NB4 (cell line): ENCODE measurements at places on chromosomes 5 and 9.

DNA sequence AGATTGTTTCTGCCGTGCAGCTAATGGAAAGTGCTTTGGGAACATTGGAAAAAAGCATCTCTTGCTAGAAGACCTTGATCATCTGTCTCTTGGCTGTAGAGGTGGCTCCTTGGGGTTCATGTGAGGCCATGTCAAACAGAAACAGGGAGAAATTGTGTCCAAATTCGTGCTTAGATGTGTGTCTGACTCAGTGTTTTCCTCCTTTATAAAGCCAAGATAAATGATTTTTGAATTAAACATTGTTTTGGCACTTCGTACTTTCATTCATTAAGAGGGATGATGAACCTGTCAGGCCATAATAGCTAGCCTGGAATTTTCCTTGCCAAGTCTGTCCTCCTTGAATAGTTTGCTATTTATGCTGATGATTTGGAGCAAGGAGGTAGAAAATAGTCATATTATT lies 143.8 kb downstream of the FBXL7 start:
- no peak for DNase-seq

GRCh38 chr5:7873216-7873615 lies 4.3 kb downstream of the MTRR start:
- DNase-seq = no peak

DNA sequence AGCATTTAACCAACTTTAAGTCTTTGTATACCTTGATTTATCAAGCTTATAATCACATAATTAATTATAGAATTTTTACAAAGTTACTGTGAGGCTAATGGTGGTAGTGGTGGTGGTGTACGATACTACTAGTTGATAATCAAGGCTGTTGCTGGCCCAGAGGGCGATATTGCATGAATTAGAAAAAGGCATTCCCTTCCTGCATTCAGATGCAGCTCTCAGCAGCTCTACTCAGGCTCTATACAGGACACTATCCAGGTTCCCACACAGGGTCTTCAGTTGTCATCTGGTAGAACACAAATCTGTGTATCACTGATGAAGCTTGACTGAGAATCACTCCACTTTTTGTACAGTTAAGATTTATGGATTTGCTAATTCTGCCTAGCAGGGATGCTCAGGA lies 562.8 kb upstream of the C9orf72 start:
- DNase-seq = no peak

DNA sequence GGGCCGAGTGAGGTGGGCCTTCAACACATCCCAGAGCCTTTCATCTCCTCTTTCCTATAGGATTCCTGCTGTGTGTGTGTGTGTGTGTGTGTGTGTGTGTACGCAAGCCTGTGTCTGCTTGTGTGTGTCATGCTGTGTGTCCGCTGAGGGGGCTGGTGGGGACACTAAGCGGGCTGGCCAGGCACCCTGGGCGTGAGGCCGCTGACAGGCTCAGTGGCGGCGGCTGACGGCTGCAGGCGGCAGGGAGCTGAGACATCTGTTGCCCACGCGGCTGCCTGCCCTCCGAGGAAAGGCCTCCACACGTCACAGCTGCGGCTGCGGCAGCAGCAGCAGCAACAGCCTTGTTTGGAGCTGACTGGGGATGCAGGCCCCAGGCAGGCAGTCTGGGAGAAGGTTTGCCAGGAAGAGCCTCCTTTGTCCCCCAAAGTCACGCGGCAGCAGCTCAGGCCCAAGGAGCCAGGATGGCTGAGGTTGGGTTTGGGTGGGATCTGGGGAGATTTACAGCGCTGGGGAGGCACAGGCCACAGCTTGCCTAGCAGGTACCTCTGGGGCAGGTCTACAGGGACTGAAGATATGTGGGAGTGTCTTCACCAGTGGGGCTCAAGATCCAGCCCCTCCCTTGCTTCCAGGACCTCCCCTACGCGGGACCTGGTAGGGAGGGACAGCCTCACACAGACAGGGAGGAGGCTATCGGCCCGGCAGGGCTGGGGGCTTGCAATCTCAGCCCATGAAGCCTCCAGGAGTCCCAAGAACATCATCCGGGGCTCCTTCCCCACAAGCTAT lies 1.8 kb downstream of the PDLIM4 start:
- DNase-seq = no peak

GRCh38 chr5:81904166-81904565 lies 67.7 kb upstream of the ATG10 start:
- DNase-seq = no peak

DNA sequence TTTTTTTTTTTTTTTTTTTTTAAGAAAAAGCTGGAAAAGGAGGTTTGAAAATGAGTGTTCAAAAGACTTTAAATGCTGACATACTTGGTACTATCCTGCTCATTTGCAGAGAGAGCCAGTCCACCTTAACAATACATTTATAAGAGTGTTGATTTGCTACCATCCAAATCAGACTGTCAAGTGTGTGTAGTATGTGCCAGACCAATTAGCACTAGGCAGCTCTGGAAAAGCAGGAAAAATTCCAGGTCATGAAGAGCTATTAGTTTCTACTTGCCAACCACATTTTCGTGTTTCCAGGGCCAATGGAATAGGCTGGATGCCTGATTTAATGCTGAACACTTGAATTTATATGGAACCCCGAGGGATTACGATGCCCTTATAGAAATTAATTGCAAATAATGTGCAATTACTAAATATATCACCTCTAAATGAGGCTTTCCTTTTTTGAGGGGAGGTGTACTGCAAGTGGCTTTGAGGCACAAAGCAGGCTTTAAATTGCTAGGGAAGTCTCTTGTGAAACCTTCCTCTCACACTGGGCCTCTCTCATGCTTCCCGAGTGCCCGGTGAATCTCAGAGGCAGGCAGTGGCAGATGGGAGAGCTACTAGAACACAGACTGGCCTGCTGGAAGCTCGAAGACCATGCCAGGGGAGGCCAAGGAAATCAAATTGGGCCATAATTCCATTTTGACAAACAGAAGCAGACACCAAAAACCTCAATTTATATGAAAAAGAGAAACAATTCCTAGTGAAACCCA lies 178.7 kb downstream of the PPP2R2B start:
- no peak for DNase-seq

GRCh38 chr5:52334367-52334766 lies 453.3 kb upstream of the ITGA1 start:
- no peak for DNase-seq

GRCh38 chr5:162174358-162174974 lies 106.9 kb downstream of the GABRG2 start:
- DNase-seq = peak; percentile 25

DNA sequence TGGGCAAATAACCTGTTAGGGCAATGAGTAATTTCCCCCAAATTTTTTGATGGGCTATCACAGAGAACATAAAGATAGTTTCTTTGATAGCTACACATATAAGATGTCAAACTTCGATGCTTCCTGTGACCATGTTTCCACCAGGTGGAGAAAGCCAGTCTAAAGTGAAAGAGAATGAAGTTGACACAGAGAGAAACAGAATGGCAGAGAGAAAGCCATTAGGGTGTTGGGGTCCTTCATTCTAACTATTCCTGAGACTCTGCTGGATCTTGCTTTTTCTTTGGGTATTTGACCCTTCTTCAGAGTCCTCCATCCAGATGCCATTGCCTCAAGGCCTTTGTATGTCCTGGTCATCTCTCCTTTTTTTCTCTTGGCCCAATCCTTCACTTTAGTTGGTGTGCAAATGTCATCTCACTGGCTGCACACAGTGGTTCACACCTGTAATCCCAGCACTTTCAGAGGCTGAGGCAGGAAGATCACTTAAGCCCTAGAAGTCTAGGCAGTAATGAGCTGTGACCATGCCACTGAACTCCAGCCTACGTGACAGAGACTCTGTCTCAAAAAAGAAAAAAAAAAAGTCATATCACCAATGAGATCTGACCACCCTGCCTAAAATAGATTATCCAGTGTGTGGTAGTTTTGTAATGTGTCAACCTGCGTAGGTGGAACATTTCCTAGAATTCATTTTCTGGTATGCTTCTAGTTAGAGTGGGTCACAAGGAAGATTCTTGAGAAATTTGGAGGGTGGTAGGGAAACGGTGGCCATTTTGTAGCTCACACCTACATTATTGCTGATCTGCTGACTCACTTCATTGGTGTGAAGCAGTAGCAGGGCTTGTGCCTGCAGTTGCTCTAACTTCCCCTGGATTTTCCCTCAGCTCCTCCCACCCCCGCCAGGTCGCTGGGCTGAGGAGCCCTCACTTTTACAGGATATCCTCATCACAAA lies 20.8 kb upstream of the KIF2A start:
- no peak for DNase-seq

- DNase-seq = no peak
Observed at GRCh38 chr5:124726631-124727362, 19.6 kb downstream of the ZNF608 start.

DNA sequence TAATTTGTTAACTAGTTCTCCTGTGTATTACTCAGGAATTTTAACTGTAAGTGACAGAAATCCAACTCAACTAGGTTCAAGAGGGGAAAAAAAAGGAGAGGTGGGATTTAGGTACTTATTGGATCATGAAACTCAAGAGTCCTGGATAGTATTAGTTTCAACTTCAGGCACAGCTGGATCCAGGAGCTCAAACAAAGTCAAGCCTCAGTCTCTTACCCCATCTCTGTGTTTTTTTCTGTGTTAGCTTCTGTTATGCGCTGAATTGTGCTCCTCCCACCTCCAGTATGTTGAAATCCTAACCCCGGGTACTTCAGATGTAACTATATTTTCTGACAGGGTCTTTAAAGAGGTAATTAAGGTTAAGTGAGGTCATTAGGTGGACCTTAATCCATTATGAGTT lies 53.5 kb downstream of the SMIM23 start:
- DNase-seq = peak; percentile 23

- DNase-seq = no peak
Observed at GRCh38 chr9:95498641-95499040, 18.1 kb downstream of the PTCH1 start.

GRCh38 chr5:14399054-14399692 lies 182.4 kb upstream of the OTULINL start:
- DNase-seq = peak; percentile 62

DNA sequence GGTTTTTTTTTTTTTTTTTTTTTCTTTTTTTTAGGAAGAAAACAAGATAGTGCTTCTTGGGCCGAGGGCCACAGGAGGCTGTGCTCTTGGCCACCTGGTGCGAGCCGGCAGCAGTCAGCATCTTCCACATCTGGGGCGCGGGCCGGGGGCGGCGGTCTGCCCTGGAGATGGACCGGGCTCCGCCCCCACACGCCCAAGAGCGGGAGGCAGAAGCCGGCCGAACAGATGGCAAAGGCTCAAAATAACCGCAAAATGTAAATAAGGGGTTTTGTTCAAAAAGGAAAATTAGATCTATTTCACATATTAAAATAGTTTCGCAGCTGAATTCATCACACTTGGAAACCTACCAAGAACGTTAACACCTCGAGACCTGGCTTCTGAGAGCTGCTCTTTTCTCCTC lies 51.5 kb upstream of the UBAC1 start:
- DNase-seq = no peak

- DNase-seq = no peak
Observed at GRCh38 chr5:4977416-4978110, 162.6 kb upstream of the ADAMTS16 start.

DNA sequence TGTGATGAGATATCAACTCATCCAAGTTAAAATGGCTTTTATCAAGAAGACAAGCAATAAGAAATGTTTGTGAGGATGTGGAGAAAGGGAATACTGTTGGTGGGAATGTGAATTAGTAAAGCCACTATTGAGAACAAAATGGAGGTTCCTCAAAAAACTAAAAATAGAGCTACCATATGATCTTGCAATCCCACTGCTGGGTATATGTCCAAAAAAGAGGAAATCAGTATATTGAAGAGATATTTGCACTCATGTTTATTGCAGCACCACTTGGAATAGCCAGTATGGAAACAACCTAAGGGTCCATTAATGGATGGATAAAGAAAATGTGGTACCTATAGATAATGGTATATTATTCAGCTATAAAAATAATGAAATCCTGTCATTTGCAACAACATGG lies 25.1 kb downstream of the PPIP5K2 start:
- peak; percentile 12 for DNase-seq

DNA sequence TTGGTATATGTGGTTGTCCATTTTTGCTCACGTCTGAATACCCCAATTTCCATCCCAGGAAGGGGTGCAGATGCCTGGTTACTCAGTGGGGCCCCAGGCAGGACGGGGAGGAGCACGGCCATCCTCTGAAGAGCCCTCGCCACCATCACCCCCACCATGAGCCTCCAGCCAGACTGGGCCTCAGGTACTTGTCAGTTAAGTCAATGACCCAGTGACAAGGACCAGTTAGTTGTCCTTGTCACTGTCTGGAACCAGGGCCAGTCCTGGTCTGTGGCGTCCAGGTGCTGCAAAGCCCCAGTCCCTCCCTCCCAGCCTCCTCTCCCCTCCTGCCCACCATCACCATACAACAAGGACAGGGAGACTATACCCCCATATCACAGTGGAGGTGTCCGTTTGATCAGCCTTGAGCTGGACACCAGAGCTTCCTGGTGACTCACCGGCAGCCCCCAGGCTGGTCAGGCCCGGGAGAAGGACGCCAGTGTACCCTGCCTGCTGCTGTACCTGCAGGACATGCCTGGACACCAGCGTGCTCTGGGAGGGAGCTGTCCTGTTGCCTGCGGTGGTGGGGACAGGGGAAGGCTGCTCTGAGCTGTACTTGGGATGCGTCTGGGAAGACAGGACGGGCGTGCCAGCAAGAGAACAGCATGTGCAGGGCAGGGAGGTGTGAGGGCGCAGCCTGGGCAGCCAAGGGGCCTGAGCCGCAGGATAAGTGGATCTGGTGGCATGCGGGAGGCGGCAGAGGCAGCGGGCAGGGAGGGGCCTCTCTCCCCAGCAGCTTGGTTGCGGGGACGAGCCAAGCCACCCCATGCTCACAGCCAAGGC lies 32.6 kb upstream of the TTLL11 start:
- DNase-seq = no peak

DNA sequence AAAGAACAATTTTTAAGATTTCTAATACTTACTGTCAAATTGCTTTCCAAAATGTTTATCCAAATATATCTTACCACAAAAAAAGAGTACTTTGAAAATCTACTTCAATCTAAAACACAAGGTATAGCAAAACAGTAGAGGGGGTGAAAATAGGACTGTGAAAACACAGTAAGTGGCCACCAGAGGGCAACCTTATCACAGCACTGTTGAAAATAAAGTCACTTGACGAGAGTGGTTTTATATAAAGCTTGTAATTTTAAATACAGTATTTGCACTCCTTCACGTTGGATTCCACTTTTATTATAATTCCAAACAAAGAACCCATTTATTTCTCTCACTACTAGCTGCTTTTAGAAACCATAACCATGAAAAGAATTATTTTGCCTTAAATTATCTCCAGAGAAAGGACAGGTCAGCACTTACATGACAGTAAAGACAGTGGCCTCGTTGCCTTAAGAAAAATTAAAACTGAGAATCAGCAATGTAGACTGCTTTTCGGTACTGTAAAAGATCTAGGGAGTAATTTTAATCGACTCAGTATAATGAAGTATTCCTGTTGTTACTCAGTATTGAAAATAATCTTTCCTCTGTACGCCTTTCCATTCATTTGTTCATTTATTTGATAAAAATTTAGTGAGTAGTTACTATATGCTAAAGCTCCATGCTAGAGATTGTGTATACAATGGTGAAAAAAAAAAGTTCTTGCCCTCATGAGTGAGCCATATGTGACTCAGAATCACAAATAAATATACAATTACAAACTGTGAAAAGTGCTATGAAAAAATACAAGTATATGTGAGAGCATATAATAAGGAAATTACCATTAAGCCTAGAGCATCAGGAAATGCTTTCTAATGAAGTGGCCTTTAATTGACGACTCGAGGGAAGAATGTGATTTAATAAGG lies 40.0 kb upstream of the CDK5RAP2 start:
- peak; percentile 72 for DNase-seq
